ENCODE measurements at places on chromosomes 1 and 21.
A peak's percentile ranks its signal among the peaks of the same experiment; 100 is the strongest.

DNA sequence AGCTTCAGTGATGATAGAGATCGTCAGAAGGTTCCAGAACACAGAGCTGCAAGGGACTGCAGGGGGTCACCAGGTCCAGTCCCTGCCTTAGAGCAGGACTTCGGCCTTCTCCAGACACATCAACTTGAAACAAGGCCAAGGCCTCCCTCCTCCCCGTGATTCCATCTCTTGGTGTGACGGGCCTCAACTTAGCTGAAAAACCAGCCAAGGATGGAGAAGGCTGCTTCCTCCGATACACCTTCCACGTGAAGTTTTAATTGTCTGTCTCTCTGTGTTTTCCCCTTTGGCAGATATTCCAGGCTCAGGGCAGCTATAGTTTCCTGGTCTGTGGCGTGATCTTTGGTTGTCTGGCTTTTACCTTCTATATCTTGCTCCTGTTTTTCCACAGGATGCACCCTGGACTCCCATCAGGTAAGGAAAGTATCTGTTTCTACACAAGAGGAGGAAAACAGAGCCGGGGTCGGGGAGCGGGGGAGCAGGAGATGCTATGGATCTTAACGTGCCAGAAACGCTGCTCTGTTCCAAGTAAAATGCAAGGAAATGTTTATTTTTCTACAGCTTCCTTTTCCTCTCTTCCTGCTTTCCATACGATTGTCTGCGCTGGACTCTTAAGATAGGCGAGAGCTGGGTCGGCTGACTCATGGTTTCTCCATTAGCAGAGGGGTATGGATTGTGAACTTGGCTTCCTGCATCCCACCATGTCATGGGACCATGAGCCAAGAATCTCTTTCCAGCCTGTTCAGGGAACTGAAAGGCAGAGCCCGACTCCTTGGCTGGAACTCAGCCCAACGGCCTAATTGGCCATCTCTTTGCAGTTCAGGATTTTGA, 32.8 kb downstream of the ELK4 start:
- DNase-seq, result peak; percentile 86

- DNase-seq, result no peak
Measured at GRCh38 chr1:65880611-65881010, 87.9 kb downstream of the PDE4B start.

GRCh38 chr1:205450448-205450847, 5.4 kb downstream of the BLACAT1 start:
- DNase-seq, result no peak

DNA sequence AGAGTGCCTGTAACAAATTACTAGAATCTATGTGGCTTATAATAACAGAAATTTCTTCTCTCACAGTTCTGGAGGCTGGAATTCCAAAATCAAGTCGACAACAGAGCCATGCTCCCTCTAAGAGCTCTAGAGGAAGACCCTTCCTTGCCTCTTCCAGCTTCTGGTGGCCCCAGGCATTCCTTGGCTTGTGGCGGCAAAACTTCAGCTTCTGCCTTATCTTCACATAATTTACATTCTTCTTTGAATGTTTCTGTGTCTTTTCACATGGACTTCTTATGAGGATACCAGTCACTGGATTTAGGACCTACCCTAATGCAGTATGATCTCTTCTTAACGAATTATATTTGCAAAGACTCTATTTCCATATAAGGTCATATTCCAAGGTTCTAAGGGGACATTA, 324.4 kb downstream of the PCP4 start:
- no peak for DNase-seq

DNA sequence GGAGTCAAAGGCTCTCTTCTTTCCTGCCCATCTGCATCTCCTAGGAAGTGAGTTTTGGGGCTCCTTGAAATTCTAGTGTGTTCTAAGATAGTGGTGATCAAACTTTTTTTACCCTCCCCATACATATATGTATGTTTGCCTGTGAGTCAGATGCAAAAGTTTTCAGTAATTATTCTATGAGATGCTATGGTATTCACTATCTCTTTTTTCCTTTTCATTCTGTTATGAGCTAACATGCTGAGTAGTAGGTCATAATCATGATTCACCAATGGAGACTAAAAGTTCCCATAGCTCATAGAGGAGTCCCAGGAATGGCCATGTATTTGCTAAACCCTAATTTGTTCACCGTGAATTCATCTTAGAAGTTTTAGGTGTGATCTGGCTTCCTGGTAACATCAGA, 135.6 kb downstream of the GPR52 start:
- no peak for DNase-seq

DNA sequence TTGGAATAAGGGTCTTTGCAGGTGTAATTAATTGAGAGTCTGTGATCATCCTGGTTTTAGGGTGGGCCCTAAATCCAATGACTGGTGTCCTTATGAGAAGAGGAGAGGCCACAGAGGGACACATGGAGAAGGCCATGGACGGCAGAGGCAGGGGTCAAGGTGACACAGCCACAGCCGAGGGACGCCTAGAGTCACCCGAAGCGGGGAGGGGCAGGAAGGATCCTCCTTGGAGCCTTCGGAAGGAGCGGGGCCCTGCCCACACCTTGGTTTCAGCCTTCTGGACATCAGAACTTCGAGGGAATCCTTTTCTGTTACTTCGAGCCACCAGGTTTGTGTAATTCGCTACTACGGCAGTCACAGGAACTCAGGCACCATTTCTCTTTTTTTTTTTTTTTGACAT, 31.1 kb downstream of the RRP1 start:
- no peak for DNase-seq

- DNase-seq, result no peak
Measured at GRCh38 chr1:155649676-155650075, 38.9 kb downstream of the YY1AP1 start.

DNA sequence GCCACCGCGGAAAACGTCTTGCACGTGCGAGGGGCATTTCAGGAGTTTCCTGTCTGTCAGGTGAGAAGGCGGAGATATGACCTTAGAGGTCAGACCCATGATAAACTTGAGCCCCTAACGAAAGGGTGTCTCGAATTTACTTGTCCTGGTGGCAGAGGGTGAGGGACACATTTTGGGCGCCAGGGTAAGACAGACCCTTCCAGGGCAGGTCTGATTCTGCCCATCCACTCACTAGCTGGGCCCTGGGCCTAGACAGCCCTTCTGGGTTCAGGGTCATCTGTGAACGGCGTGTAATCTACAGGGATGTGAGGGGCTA, 395 bp upstream of the CSRP1 start:
- no peak for DNase-seq

DNA sequence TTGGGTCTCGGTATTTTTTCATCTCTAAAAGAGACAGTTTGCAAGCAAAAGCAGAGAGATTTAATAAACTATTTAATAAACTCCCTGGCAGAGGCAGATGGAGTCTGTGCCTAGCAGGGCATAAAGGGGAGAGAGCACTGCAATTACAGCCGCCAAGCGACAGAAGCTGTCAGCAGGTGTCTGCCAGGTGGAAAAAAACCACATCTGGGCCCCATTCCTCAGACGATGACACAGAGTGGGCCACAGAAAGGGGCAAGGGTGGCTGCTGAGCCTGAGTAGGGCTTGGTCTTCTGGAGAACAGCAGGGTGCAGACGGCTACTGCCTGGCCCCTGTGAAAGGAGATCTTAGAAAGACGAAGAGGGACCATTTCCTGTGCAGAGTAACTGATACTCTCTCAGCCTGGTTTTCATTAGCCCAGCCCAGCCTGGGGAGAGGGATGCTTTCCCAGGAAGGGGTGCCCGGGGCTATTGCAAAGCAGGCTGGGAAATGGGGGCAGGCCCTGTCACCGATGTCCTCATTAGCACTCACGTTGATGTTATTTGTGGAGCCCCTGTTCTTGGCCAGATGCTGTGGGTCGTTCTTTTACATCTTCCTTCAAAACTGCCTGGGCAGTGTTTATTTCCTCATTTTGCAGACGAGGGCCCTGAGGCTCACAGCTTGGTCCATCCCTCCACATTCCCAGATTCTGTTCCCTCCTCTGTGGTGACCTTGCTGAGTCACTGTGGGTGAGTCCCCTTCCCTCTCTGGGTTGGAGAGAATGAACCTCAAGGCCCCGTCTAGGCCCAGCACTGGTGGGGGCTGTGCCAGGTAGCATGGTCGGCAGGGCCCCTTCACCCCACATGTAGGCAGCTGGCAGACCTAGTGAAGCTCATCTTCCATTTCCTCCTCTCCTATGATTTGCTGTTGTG, 472.7 kb downstream of the PTPRU start:
- peak; percentile 51 for DNase-seq

GRCh38 chr21:37582590-37582989, 216.0 kb downstream of the DYRK1A start:
- no peak for DNase-seq

DNA sequence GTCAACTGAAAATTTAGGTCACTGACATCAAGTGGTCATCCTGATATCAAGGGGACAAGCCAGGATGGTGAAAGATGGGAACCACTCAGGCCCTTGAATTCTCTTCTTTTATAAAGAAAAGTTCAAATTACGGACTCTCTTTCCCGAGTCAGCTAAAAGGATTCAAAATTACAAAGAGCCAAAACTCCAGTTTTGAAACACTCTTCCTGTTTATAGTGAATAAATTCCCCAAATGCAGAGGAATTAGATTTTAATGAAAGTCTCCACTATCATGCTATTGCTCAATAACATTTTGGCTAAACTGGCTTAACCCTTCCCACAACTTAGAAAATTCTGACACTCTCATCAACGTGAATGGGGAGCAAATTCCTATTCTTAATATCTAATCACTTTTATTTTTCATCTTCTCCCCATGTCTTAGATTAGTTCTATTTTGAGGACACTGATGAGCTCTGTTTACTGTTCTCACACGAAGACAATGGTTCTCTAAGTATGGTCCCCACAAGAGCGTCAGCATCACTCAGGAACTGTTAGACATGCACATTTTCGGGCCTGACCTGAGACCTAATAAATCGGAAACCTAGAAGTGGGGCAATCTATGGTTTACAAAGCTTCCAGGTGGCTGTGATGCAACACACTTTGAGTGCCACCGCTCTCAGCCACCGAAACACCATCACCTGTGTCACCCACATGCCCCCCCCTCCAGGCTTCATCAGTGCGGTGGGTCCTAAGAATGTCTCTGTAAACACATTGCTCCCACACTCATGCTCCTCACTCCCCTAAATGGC, 64.4 kb upstream of the TIAM1 start:
- no peak for DNase-seq

- DNase-seq, result no peak
Measured at GRCh38 chr21:27320868-27321267, 354.0 kb upstream of the ADAMTS5 start.
